DMS53 (cell line): ENCODE measurements at places on chromosomes 12 and 14.
A peak's percentile ranks its signal among the peaks of the same experiment; 100 is the strongest.

- DNase-seq: no peak
These were observed 233.3 kb upstream of the TBX3 start for GRCh38 chr12:114917307-114917706.

GRCh38 chr12:11763760-11764520, 114.5 kb downstream of the ETV6 start:
- DNase-seq: no peak

GRCh38 chr14:56657604-56658003, 78.0 kb downstream of the TMEM260 start:
- no peak for DNase-seq

DNA sequence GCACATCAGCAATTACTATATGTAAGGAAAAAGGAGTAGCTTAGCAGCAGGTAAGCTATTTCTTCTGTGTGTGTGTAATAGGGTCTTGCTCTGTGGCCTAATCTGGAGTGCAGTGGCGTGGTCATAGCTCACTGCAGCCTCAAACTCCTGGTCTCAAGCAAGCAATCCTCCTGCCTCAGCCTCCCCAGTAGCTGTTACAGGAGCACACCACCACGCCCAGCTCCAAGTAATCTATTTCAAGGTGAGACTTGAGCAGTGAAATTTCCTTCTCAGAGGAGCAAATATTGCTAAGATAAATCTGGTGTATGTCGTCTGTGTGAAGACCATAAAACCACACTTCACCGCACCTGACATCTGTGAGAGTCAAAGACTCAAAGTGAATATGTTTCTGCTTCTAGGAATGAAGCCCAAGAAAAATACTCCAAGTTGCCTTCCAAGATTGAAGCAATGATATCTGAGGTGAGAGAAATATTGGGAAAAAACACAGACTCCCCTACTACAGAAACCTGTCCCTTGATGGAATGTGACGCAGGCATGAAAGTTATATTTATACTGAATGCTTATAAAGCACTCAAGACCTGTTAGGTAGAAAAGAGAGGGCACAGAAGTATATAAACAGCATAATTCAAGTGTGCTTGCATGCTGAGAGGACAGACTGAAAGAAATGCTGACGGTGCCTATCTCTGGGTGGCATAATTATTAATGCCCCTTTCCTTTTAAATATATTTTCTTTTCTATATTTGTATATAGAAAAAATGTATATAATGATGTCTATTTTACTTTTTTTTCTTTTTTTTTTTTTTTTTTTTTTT, 2.5 kb upstream of the SELPLG start:
- no peak for DNase-seq

GRCh38 chr14:22699801-22700564, 55.8 kb upstream of the OR6J1 start:
- DNase-seq: no peak

- DNase-seq: no peak
These were observed 697 bp upstream of the DNAJC14 start for GRCh38 chr12:55829967-55830600.

DNA sequence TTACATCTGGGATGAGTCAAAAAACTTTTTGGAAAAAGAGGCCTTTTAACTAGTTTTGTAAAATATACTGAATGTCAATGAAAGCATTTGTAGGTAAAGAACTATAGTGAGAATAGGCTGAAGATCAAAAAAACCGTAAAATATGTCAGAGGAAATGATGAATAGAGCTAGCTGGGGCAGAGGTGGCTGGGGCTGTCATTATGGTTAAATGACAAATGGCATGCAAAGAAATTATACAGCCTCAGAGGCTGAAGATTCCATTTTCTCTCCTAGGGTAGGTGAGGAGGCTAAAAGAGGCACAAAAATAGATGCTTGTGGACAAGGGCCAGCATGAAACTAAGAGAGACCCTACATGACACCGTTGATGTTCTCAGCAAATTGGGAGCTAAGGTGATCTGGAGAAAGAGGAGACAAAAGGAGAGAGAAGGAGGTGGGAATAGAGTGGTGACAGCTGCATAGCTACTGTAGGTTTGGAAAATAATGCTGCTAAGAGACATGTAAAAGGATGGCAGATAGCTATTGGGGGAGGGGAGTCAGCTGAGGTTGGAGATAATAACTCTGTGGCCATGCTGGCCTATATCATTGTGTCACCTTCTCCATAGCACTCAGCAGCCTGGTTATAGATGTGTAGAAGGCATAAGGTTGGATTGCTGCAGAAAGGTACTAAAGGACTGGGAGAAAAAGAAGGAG, 63.8 kb downstream of the ABCC9 start:
- DNase-seq: no peak

DNA sequence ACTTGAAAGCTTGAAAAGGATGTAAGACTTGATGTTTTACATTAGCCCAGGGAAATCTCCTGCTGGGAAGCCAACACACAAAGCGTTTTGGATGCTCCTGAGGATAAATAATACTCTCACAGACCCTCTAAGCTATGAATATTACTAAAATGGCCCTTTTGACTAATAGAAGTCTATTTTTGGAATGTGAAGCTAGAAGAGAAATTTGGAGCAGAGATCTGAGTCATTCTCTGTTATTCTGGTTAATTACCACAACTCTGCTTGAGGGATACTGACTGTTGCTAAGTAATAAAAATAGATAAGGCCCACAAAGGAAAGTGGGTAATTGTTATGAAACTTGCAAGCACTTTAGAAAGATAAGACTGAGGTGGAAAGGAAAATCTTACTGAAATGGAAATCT, 346.2 kb upstream of the STXBP6 start:
- no peak for DNase-seq

GRCh38 chr12:81294325-81295190, 216.7 kb downstream of the ACSS3 start:
- peak; percentile 41 for DNase-seq

DNA sequence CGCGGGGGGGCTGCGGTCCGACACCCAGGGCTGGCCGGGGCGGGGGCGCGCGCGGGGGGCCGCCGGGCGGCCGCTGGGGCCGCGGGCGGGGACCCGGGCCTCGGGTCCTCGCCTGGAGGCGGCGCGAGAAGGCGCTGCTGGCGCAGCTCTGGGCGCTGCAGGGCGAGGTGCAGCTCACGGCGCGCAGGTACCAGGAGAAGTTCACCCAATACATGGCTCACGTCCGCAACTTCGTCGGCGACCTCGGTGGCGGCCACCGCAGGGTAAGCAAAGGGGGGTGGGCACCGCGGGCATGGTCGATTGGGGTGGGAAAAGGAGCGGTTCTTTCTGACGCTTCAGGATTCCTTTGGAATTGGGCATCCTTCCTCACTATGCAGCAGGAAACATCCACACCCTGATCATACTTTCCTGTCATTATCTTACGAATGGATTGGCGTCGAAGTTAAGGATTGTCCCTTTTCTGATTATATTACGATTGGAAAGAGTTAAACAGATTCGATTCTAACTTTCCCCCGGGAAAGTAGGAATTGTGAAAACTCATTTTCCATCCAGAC, 798 bp downstream of the PDZRN4 start:
- DNase-seq: peak; percentile 80

GRCh38 chr14:96364962-96365361, 1.6 kb downstream of the GSKIP start:
- DNase-seq: no peak

DNA sequence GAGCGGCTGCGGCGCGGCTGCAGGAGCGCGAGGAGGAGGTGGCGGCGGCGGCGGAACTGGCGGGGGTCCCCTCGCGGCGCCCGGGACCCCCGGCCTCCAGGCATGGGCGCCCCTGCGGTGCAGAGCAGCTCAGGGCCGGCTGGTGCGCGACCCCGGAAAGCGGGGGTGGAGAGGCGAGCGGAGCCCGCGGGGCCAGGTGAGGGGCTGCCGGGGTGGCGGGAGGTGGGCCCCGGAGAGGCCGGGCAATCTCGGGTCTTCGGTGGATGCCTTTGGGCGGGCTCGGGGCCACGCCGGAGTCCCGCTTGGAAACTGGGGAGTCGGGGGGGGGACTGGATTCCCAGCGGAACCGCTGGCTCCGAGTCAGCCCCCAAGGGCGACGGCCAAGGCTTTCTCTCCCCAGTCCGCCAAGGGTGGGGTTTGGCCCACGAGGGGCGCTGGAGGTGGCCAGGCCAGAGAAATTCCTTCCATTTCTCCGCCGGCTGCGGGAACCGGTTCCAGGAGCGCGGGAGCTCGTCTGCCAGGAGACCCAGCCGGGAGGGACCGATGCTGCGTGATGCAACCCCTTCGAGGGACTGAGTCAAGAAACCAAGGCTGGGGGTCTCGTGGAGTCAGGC, 13.9 kb upstream of the NR4A1 start:
- peak; percentile 74 for DNase-seq

DNA sequence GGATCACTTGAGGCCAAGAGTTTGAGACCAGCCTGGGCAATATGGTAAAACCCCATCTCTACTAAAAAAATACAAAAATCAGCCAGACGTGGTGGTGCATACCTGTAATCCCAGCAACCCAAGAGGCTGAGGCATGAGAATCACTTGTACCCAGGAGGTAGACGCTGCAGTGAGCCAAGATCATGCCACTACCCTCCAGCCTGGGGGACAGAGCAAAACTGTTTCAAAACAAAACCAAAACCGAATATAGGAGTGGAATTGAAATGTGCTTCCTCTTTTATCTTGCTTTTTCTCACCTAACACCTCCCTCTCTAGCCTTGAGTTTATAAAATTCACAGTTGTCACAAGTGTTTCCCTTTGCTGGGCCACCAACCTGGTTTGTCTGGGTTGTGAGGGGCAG, 181.9 kb downstream of the PAH start:
- DNase-seq: no peak

- no peak for DNase-seq
These were observed 1092.8 kb upstream of the SEL1L start for GRCh38 chr14:82626156-82627066.

DNA sequence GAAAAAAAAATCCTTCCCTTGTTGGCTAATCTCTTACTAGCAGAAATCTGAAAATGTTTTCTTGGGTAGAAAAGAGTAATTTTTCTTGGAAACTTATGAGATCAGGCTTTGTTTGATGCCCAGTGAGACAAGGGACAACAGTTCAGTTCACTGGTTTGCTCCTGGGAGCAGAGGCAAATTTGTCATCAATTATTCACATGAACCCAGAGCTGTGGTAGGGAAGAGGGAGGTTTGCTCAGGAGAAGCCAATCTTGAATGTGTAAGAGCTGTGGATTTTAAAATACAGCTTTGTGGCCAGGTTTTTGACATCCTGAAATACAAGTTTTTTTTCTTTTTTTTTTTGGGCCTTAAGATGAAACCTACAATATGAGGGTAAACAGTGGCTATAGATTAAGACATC, 426.6 kb downstream of the ATP23 start:
- DNase-seq: no peak

DNA sequence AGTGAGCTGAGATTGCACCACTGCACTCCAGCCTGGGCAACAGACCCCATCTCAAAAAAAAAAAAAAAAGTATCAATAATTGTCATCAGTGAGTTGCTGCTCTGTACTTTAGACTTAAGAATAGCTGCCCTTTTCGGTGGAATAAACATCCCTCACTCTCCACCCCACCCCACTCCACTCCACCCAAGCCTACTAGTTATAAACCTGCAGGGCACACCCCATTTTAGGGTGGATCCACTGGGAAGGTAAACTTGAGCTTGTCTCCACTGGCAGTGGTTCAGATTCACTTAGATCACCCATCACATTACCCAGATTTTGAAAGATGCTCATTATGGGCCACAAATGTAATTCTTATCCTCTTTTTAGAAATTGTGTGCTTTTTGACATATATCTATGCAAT, 106.4 kb downstream of the GPR135 start:
- no peak for DNase-seq

GRCh38 chr12:123723011-123723410, 10.9 kb downstream of the ATP6V0A2 start:
- DNase-seq: peak; percentile 23

DNA sequence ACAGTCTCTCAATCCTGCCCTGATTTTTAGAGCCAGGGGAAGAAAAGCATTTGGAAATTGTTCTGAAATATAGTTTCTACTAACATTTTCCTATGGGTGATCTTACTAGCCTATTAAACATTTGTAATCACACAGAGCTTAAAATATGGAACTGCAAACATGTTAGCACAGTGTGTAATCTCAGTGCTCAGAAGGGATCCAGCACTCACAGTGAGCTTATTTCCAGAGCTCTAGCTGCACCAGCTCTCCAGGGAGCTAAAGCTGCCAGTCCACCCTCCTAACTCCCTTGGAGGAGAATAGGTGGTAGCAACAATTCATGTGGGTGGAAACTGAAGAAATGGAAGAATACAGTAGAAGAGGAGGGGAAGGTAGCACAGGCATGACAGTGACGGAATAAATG, 64.9 kb upstream of the SYT1 start:
- no peak for DNase-seq
